ENCODE measurements at places on chromosomes 3 and 15. TPM values are rescaled to one million over a fixed set of nuclear protein-coding genes. Genes with fewer than 3 reads are reported as not detected.

Gene SAXO2
- polyA plus RNA-seq = 1.9 TPM

Gene GOLGA8J
- not detected for polyA plus RNA-seq

Gene KAT2B
- 5.8 TPM for polyA plus RNA-seq

Gene LRRC31
- not detected for polyA plus RNA-seq

Gene MST1
- polyA plus RNA-seq = 0.31 TPM

Gene ARGFX
- not detected for polyA plus RNA-seq

Gene GMNC
- not detected for polyA plus RNA-seq

DNA sequence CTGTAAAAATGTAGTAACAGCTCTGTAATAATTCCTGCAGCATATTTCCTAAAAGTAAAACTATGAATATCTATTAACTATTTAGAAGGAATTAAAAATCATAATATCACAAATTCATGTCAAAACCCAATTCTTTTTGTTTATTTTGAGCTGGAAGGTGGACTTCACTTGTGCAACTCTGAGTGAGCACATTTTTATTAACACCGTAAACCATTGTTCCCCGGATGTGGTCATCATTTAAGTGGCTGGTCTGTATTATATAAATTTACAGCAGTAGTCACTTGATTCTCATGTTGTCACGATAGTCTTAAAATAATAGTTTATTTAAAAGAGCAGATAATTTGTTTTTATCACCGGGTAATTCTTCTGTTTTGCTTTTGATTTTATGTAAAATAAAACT, 43.0 kb upstream of the UTS2B start:
- no peak for DNase-seq

GRCh38 chr3:150050510-150050909, 79.8 kb upstream of the PFN2 start:
- no peak for DNase-seq

DNA sequence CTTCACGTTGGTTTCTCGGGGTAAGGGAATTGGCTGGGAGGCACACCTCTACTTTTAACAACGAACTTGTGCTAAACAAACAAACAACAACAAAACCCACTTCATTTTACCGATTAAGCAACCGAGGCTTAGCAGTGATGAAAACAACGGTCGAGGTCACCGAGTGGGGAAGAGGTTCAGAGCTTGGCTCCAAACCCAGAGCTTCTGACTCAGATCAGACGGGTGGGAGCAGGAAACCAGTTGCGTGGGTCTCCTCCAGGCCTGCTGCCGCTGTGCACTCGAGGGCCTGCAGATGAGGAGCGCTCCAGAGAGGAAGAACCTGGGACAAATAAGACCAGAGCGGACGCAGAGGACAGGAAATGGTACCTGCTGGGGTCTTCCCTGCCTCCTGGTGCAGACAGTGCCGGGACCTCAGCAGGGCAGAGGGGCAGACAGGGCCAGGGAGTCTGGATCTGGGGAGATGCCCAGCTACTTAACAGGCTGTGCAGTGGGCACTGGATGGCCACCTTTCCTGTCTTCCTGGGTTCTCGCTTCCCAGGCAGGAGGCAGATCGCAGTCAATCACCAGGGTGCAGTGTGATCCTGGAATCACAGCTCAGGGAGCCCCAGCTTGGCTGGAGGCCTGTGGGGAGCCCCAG, 99.0 kb upstream of the MEF2A start:
- DNase-seq = no peak

GRCh38 chr3:17367171-17367570, 375.3 kb downstream of the TBC1D5 start:
- DNase-seq = no peak

DNA sequence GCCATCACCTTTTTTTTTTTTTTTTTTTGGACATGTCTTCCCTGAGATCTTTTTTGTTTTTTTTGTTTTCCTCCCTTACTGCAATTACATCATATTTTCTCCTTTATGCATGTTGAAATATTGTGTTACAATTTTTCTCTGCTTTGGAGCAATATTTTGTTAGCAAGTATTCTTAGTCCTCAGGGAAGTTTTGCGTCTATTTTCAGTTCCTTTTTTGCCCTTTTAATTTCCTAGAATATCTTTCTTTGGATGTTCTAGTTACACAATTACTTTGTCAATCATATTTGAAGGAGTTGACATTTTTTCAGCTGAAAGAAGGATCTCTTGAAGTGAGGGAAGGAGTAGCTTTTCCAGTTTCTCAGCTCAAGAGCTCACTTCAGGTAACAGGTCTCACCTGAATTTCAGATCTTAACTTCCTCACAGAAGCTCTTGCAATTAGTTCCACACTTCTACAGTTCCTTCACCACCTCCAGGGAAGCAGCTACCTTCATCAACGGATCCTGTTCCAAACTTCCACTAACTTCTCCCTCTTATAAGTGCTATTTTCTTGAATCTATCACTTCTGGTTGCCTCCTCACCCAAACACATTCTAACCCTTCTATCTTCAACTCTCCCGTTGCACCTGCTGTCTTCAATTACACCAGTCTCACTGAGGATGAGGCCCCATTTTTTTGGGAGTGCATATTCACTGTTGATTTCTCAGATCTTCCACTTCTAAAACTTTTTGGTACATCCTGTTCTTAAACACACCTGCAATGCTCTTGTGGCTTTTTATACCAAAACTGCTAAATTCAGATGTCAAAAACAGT, 57.8 kb upstream of the CPOX start:
- no peak for DNase-seq

GRCh38 chr3:70824078-70824477, 511.6 kb upstream of the MDFIC2 start:
- DNase-seq = no peak

DNA sequence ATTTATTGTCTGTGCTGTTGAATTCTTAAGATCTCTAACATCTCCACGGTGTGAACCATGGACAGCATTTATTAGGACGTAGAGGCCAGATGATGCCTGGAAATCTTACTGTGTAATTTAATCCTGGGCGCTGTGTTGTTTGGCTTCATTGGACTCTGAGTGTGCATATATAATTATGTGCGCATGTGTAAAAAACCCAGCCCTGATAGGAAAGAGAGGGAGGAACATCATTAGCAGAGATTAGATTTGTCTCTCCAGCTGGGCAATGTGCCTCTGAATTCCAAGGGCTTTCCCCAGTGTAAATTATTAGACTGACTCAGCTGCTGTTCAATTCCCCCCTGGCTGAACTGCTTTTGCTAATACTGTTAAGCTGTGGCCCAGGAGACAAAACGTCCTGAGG, 39.6 kb downstream of the MAP3K13 start:
- no peak for DNase-seq

- DNase-seq = no peak
Measured at GRCh38 chr3:63202529-63202928, 75.6 kb upstream of the SYNPR start.

DNA sequence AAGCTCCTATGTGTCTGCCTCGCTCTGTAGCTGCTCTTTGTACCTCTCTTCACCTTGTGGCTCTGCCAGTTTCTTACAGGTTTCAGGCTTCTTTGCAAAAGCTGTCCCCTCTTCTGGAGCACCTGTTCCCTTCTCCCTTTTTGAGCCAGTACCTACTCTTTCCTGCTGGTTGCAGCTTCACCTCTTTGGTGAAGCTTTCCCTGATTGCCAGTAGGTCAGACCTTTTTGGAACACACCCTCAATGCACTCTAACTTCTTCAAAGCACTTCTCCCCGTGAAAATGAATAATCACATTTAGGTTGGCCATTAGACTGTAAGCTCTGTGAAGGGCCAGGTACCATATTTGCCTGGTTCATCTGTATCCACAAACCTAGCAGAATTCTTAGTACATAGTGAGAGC, 60.3 kb downstream of the BHLHE40 start:
- DNase-seq = no peak

DNA sequence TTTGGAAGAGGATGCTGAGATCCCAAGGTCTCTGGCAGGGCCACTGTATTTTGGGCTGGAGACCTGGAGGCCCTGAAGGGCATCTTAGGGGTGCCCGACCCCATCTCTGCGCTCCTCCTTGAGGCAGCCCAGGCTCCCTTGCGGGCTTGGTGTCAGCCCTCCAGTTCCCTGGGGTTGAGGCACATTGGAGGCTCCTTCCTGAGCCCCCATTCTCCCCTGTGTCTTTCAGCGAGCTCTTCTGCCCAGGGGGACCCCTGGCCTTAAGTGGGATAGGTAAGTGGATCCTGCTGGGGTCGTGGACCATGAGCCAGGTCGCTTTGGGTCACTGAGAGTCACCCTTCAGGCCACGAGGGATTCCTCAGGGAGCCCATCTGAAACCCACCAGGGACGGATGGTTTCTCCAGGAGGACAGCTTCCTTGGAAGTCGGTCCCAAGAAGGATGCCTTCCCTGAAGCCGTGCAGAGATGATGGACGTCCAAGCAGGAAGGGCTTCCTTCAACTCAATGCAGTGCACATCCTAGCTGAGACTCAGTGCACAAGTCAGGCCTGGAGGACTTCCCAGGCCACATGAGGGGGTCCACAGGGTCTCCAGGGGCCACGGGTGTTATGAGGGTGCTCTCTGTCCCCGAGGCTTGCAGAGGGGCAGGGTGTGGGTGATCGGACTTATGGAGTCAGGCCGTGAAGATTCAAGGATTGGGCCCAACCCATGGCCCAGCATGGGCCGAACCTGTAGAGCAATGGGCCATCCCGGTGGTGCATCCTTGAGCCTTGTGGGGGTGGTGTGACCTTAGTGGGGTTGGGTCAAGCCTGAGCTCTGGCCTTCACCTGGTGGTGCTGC, 224.3 kb downstream of the SNRPN start:
- DNase-seq = no peak

DNA sequence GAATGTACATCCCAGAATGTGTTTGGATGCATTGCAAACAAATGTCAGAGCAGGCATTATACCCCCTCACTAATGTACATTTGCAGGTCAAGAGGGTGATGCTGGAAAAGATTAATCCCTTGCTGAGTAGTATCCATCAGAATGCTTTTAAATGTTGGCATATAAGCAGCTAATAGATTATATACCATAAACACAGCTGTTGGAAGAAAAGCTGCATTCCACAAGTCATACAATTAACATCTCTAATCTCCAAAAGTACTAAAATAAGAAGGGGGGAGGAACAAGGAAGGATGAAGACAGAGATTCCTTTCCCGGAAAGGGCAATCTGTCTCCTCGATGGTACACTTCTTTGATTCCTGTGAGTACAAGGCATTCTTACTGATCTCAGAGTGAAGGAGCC, 445.7 kb upstream of the CDIN1 start:
- no peak for DNase-seq

- no peak for DNase-seq
Measured at GRCh38 chr15:42986693-42987342, 66.2 kb upstream of the TTBK2 start.
